ENCODE measurements at places on chromosomes 7 and 10.

DNA sequence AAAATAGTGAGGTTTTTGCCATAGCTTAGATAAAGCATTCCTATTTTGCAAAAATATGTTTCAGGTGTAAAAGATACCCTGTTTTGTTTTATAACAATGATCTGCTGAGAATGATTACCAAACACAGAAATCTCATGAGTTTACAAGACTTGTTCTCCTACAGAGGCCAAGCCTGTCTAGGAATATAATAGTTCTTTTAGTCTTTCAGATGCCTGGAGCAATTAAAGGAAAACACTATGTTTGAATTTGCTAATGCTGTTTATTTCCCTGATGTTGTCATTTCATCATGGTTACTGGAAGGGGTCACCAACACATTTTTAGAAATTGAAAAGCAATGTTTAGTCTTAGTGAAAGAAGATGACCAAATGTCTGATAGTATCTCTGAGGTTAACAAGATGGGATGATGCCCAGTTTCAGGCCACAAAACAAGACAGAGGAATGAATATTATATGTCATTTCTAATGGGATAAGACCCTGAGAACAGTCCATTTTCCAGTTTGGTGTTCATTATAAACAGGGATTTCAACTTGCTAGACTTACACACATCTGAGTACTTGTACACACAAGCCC lies 559.9 kb downstream of the INHBA start:
- H3K27me3 ChIP-seq, result no peaks in the 10 kb centered on the region
- H3K4me1 ChIP-seq, result no peaks in the 10 kb centered on the region
- H3K36me3 ChIP-seq, result no peaks in the 10 kb centered on the region
- H3K27ac ChIP-seq, result no peak overlapping the region
- no peak overlapping the region for H3K4me3 ChIP-seq

GRCh38 chr7:99588868-99589267 lies 9.2 kb upstream of the TMEM225B start:
- H3K4me3 ChIP-seq, result no peak overlapping the region
- no peak overlapping the region for H3K27ac ChIP-seq
- no peak for DNase-seq
- no peaks in the 10 kb centered on the region for H3K4me1 ChIP-seq
- no peaks in the 10 kb centered on the region for H3K36me3 ChIP-seq

GRCh38 chr10:95819620-95820329 lies 63.8 kb downstream of the ENTPD1 start:
- H3K4me3 ChIP-seq, result peak overlapping the region; percentile 10
- H3K27me3 ChIP-seq, result no peaks in the 10 kb centered on the region
- peaks cover 41% of the 10 kb centered on the region for H3K4me1 ChIP-seq
- peak overlapping the region; percentile 85 for H3K27ac ChIP-seq
- peaks cover 20% of the 10 kb centered on the region for H3K36me3 ChIP-seq

DNA sequence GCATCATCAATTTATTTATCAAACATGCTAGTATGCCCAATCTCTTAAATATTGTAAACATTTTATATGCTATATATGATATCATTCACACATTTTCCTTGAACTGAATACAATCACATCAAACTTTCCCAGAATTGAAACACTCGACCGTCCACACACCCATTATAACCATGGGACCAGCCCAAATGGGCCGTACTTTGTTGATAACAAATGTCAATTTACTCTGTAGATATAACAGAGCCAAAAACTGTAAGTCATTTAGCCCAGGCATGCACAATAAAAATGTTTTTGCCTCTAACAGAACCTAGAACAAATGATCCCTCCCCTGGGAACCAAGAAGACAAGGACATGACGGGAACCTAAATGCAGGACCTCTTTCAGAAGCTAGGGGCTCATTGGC lies 683 bp upstream of the ANKRD22 start:
- no peak overlapping the region for H3K4me3 ChIP-seq
- no peak overlapping the region for H3K27ac ChIP-seq
- DNase-seq, result no peak
- no peaks in the 10 kb centered on the region for H3K27me3 ChIP-seq
- no peaks in the 10 kb centered on the region for H3K36me3 ChIP-seq

GRCh38 chr7:87566311-87566900 lies 34.3 kb downstream of the ABCB1 start:
- H3K4me3 ChIP-seq, result no peak overlapping the region
- H3K27ac ChIP-seq, result no peak overlapping the region
- H3K36me3 ChIP-seq, result no peaks in the 10 kb centered on the region
- H3K27me3 ChIP-seq, result no peaks in the 10 kb centered on the region
- no peak for DNase-seq
- no peaks in the 10 kb centered on the region for H3K4me1 ChIP-seq

DNA sequence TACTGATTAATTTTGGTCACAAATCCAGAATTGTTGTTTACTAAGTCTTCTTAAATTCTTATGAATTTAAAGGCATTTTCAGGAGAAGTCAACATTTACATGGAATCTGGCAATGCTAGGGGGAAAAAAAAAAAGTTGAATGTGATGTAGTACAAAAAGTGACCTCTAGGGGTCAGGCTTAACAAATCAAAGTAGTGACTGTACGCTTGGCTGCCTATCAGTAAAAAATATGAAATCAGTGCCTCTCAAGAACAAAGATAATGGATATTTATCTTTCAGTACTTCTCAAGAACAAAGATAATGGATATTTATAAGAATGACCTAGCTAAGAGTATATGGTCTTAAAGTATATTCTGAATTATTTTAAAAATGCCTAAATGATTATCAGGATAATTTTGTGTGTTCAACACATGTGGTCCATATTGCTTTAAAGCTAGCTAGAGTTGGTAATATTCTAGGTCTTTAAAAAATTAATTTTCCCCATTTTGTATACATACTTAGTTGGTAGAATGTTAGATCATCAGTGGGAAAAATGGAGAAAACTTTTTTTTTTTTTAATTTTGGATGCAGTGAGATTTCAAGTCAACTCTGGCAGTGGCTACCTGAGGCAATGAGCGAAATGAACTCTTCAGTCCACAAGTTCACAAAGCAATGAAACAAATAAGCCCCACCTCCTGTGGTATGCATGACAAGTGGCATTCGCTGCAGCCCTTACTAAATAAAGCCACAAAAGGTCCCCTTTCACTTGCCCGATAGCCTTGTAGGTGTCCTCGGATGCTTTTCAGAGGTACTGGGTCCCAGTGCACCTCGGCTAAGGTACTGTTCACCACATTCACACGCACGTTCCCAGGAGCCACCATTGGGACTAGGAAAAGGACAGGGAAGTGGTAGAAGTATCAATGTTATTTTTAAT lies 51.2 kb upstream of the LAMB4 start:
- no peaks in the 10 kb centered on the region for H3K4me1 ChIP-seq
- no peak overlapping the region for H3K27ac ChIP-seq
- no peaks in the 10 kb centered on the region for H3K36me3 ChIP-seq
- H3K4me3 ChIP-seq, result no peak overlapping the region

DNA sequence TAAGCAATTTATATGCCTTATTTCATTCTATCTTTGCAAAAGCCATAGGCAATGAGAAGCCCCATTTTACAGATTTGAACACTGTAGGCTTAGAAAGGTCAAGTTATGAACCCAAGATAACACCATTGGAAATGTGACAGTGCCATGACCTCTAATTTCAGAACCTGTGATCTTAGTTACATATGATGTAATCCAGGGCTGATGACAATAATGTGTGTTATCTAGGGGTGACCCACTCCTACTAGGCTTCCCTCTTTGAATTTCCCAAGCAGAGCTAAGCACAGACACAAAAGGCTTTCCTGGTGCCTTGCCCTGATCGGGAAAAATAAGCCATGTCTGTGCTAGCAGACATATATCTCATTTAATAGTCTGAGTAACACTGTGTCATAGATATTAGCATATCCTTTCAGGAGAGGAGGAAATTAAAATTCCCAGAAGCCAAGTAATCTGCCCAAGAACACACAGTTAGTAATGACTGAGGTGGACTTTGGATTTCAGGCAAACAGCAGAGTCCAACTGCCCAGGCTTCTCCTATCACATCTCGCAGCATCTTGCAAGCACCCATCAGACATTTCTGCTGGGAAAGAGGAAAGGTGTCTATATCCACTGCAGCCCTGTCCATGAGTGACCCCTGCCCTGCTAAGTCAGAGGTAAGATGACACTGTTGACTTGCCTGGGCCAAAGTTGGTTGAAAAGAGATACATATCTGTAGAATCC lies 2.8 kb upstream of the TECTB start:
- no peaks in the 10 kb centered on the region for H3K36me3 ChIP-seq
- no peaks in the 10 kb centered on the region for H3K27me3 ChIP-seq
- no peak overlapping the region for H3K27ac ChIP-seq
- no peak for DNase-seq

DNA sequence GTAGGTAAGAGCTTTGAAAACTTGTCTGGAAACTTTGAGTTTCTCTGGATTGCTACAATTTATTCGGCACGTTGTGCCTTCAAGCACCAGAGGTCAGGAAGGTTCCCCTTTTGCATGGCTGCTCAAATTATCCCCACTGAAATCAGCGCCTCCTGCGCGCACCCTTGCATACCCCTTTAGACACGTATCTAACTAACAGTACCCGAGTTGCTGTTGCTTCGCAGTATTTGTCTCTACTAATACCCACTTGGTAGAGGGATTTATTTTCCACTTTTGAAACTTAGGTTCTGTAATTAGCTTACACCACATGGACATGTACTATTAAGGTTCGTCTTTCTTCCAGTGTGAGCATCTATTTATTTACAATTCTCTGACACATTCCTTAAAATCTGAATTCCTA lies 1.6 kb downstream of the MEOX2 start:
- no peaks in the 10 kb centered on the region for H3K36me3 ChIP-seq
- no peak overlapping the region for H3K27ac ChIP-seq
- peaks cover 2% of the 10 kb centered on the region for H3K27me3 ChIP-seq
- DNase-seq, result no peak

GRCh38 chr7:143068446-143068845 lies 16.3 kb downstream of the OR6V1 start:
- H3K36me3 ChIP-seq, result no peaks in the 10 kb centered on the region
- no peak overlapping the region for H3K4me3 ChIP-seq
- H3K4me1 ChIP-seq, result no peaks in the 10 kb centered on the region

DNA sequence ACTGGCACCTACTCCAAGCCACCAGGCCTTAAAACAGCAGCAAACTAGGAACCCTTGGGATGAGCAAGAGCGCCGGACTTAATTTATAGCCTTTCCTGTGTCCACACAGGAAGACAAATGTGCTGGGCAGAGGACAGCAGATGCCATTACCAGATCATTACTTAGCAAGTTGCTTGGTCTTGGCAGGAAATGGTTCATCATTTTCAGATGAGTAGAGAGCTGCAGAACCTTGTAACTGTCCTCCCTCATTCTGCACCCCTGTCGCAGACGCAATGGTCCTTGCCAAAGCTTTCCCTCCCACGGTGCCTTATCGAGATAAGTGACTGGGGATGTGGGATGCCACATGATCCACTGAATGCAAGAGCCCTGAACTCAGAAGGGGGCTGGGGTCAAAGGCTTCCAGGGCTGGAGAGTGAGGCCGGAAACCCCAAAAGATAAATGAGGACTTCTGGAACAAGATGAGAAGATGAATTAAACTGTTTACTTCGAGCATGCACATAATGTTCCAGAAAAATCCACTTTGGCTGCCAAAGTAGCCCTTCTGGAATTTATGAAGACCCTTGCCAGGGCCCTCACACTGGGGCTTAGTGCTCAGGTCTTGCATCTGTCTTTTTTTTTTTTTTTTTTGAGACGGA lies 145.6 kb upstream of the ZNF32 start:
- no peaks in the 10 kb centered on the region for H3K27me3 ChIP-seq
- no peak overlapping the region for H3K4me3 ChIP-seq
- no peaks in the 10 kb centered on the region for H3K4me1 ChIP-seq
- no peaks in the 10 kb centered on the region for H3K36me3 ChIP-seq
- H3K27ac ChIP-seq, result no peak overlapping the region

- no peaks in the 10 kb centered on the region for H3K4me1 ChIP-seq
- H3K4me3 ChIP-seq, result no peak overlapping the region
- no peaks in the 10 kb centered on the region for H3K36me3 ChIP-seq
These were observed 63.4 kb downstream of the KIAA1549 start for GRCh38 chr7:138917771-138918170.

DNA sequence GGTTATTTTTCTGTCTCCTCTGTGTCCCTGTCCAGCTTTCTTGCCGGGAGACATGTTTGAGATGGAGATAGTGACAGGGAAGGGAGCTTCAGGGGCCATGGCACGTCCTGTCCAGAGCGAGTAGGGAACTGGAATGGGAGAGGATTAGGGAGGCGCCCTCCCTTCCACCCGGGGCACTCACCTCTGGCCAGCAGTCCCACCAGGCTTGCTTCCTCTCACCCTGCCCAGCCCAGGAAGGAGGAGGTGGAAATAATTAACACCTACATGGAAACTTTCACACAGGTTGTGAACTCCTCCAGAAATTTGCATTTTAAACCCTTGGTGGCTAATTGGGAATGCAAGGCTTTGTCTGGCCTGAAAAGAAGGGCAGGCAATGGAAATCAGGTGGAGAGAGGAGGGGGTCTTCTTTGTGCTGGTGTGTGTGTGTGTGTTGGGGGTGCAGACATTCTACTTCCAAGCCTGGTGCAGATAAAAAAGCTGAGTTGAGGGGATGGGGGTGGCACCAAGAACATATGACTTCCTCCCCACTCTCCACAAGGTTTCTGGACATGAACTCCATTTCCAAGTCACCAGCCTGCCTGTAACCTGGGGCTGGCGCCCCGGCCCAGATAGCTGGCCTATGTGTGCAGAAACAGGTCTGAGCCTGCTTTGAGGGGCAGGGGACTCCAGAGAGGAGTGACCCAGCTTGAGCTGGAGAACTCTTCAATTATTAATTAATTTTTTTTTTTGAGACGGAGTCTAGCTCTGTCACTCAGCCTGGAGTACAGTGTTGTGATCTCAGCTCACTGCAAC lies 199.4 kb downstream of the CYP26A1 start:
- peaks cover 10% of the 10 kb centered on the region for H3K4me1 ChIP-seq
- no peaks in the 10 kb centered on the region for H3K27me3 ChIP-seq
- no peak overlapping the region for H3K4me3 ChIP-seq

- no peaks in the 10 kb centered on the region for H3K27me3 ChIP-seq
- no peaks in the 10 kb centered on the region for H3K36me3 ChIP-seq
- H3K4me1 ChIP-seq, result peaks cover 1% of the 10 kb centered on the region
- H3K27ac ChIP-seq, result no peak overlapping the region
- no peak overlapping the region for H3K4me3 ChIP-seq
These were observed 18.4 kb downstream of the SPOCK2 start for GRCh38 chr10:72069751-72070526.

Measured in GM12878 (cell line).